Right renal cortex interstitium (tissue), 3 donors: ENCODE measurements at places on chromosomes 16 and 17.

DNA sequence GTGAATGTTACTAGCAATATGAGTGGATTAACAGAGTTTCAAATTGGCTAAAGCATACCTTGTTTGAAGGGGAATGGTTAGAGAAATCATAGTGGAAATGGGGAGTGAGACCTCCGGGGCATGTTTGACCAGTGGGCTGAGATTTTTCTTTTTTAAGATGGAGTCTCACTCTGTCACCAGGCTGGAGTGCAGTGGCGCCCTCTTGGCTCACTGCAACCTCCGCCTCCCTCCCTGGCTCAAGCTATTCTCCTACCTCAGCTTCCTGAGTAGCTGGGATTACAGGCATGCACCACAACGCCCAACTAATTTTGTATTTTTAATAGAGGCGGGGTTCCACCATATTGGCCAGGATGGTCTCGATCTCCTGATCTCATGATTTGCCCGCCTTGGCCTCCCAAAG is 9.6 kb downstream of the CDRT15 start:
- no peak for DNase-seq

DNA sequence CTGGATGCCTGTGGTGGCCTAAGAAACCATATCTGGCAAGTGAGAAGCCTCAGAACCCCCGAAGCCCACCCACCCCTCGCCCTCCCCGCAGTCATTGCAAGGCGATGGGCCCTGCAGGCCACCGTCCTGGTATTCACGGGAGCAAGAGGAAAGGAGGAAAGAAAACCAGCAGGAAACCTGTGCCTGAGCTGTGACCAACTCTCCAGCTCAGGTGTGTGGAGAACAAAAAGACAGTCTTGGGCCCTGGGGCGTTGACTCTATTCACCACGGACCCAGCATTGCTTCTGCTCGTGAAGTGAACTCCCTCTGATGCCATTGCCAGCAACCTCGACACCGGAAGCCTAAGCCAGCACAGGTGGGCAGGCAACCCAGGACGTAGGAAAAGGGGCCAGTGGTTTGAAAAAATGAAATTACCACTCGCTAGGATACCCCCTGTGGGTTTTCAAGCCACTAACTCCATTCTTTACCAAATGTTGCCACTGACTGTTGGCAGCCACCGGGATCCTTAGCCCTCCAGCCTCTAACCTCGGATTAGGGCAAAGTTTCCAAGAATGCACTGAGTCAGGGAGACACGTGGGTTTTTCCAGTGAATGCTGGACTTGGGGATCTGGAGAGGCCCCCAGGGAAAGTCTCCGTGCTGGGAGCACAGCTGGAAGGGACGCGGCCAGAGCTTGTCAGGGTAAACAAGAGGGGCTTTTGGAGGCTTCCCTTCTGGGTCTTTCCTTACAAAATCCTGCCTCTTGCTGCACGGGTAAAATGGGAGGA is 25.1 kb downstream of the FA2H start:
- no peak for DNase-seq

DNA sequence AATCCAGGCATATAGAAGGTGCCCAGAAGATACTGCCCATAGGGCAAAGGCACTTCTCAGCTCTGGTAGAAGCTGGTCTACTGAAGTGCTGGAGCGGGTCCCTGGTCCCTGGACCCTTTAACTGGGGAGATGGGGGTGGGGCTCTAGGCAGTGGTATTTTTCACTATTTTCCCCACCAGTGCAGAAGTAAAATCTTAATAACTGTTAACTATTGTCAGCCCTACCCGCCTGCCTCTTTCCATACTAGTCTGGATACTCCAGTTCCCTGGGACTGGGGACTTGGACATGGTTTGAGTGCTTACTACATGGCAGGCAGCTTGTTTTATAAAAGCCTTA is 24.6 kb downstream of the IGF2BP1 start:
- no peak for DNase-seq

GRCh38 chr16:24430954-24431760 is 108.2 kb upstream of the RBBP6 start:
- no peak for DNase-seq

DNA sequence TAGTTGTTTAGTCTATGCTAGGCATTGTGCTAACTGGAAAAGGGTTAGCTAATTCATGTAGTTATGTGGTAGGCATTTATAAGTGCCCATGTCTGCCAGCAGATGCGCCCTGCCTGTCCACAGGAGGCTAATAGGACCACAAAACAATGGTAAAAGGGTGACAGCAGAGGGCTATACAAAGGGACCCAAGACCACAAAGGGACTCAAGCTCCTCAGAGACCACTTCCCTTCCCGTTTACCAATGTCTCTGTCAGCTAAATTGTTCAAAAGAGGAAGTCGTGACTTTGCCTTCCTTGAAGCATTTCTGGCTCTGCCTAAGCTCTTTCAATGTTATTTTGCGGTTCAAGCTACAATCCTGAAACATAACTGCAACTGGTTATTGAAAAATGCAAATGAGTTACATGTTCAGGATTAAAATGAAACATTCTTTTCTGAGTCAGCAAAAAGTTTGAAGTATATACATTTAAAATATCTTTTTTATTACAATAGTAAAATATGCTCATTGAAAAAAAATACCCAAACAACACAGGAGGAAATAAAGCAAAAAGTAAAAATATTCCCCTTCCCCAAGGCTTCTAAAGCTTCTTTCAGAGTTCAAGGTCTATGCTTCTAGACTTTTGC is 149.2 kb downstream of the MAF start:
- no peak for DNase-seq

DNA sequence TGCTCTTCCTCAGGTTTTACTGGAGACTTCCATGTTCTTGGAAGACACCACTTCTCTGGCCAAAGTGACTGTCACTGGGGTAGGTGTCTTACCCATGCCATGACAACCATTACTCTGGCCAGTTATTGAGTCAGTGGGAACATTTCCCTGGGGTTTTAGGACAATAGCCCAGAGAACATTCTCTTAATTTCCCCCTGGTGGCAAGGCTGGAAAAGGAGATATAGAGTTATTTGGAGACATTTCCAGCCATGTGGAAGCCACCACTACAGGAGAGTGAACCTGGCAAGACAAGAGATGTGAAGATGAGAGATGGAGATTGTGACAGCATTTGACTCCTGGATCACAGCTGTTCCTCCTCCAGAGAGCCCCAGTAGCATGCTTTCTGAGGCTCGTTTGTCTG is 106.2 kb downstream of the CDK5R1 start:
- DNase-seq, result no peak

- DNase-seq, result no peak
Measured at GRCh38 chr16:14172200-14172809, 101.2 kb downstream of the MRTFB start.

- DNase-seq, result no peak
Measured at GRCh38 chr17:48644159-48644558, 18.0 kb upstream of the HOXB9 start.

DNA sequence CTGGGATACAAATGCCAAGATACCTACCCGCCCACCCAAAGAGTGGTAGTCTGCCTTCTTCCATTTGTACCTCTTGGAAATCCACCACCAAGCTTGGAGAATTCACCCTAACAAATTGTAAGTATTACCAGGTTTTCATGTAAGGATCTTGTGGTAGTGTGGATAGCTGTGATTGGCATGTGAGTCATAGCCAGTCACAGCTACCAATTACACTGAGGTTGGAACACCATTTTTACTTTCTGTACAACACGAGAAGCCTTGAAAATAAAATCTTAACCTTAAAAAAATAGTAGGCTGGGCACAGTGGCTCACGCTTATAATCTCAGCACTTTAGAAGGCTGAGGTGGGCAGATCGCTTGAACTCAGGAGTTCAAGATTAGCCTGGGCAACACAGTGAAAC is 18.5 kb upstream of the SLC35G3 start:
- no peak for DNase-seq

- DNase-seq, result no peak
Measured at GRCh38 chr16:49544828-49545227, 171.2 kb downstream of the C16orf78 start.

GRCh38 chr17:44901411-44901921 is 2.2 kb upstream of the EFTUD2 start:
- DNase-seq, result no peak

- no peak for DNase-seq
Measured at GRCh38 chr16:67430504-67430976, 381 bp upstream of the HSD11B2 start.

DNA sequence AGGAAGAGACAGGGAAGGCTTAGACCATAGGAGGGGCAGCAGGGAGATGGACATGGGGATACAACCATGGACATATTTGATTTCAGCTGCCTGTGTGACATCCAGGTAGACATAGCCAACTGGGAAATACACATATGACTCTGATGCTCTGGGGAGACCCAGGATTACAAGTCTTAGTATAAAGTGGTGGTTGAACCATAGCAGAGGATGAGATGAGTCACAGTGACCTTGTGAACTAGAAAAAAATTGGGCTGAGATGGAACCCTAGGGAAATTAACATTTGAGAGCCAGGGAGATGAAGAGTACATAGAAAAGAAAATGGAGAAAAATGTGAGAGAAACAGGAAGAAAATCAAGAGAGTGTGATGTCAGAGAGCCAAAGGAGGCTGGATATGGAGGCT is 10.2 kb downstream of the MARCHF10 start:
- no peak for DNase-seq

GRCh38 chr17:30848021-30848420 is 16.3 kb downstream of the ATAD5 start:
- no peak for DNase-seq

DNA sequence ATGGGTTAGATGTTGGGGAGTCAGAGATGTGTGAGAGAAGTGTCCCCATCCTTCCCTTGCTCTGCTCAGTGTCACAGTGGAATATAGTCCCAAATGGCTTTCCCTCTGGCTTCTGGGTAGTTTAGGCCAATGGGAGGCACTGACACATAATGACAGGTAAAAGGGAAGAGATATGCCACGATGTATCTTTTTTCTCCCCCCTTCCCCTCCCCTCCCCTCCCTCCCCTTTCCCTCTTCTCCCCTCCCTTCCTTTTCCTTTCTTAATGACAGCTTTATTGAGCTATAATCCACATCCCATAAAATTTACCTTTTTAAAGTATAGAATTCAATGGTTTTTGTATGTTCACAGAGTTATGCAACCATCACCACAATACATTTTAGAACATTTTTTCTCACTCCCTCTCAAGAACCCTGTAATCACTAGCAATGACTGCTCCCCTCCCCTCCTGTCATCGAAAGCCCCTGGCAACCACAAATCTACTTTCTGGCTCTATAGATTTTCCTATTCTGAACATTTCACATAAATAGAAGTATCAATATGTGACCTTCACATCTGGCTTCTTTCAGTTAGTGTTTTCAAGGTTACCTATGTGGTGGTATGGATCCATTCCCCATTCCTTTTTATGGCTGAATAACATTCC is 617 bp upstream of the CCR7 start:
- no peak for DNase-seq

GRCh38 chr17:50163843-50164696 is 1.7 kb upstream of the SGCA start:
- DNase-seq, result no peak

DNA sequence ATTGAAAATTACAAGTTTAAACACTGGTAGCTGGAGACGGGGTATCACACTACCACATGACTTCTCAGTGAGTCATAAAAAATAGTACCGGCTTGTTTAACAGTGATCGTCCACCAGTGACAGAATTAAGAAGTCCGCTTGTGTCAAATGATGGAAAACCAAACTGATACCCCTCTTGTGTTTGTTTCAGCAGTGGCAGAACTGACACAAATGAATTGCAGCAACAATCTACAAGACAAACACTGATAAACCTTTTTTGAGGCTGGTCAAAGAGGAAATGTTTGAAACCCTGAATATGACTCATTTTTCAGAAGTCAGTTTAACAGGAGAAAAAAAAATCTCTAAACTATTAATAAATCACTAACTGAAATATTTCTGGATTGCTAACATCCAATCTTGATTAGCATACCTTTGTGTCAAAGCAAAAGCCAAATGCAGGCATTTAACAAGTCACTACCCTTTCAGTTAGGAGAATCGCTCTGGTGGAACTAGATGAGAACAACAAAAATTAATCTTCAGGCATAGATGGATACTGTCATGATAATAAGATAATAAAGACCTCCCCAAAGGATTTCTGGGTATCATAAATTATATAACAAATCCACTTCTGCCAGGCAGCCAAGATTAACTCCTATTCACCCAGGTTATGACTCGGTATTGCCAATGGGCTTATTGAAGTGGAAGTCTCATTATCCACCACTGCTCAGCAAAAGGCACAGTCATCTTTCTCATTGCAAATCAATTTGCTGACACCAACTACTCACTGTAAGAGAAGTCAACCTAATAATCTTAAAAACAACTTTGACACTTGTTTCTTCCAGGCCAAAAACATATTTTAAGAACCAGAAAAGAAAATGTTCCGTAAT is 20.8 kb downstream of the DCUN1D3 start:
- no peak for DNase-seq

- no peak for DNase-seq
Measured at GRCh38 chr16:31695667-31696066, 168.0 kb downstream of the AHSP start.

DNA sequence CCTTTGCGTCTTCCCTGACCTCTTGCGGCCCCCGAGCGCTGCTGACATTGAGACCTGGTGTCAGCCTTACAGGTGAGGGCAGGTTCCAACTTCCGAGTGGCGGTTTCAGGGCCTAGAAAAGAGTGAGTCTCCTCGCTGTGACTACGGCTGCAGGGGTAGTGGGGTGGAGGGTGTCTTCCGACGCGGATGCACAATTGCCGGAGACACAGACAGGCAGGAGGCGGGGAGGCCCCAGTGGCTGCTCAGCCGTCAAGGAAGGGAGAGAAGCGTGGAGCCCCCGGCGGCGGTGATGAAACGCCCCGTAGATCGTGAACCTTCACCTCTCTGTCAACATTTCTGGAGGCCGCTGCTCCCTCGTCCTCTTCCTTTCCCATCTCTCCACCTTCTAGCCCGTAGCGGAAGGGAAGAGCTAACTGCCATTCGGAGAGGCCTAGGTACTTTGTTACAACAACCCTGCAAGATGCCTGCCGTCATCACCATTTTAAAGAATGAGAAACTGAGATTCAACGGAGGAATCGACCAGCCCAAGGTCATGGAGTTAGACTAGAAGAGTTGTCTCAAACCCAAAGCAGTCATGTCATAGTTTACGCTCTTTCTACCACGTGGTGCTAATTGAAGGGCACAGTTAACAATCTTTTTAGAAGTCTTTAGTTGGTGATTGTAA is 485 bp downstream of the DNAJA3 start:
- no peak for DNase-seq

DNA sequence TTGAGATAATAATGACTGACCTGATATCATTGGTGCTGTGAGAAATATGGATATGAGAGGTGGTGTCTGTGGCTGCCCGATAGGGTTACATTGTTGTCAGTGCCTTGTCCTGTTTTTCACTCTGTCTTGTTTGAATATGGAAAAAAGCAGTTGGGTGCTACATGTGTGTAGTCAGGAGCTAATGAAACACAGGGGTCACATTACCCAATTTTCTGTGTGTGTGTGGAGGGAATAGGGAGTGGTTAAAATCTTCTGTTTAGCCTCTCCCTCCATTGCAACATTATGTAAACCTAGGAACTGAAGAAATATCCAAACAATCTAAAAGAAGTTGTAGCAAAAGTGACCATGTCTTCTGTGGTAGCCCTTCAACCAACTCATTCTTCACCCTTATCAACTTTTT is 527.7 kb upstream of the SOX9 start:
- DNase-seq, result no peak

GRCh38 chr17:48047113-48047740 is 932 bp upstream of the NFE2L1 start:
- DNase-seq, result no peak

- no peak for DNase-seq
Measured at GRCh38 chr17:8145811-8146210, 6.4 kb downstream of the PER1 start.
